NCI-H1105 (cell line): ENCODE measurements at places on chromosomes 2 and 18.

- no peak for DNase-seq
These were observed 39.5 kb downstream of the INO80C start for GRCh38 chr18:35458271-35458670.

GRCh38 chr2:230666446-230666845, 46.2 kb upstream of the CAB39 start:
- DNase-seq = no peak

DNA sequence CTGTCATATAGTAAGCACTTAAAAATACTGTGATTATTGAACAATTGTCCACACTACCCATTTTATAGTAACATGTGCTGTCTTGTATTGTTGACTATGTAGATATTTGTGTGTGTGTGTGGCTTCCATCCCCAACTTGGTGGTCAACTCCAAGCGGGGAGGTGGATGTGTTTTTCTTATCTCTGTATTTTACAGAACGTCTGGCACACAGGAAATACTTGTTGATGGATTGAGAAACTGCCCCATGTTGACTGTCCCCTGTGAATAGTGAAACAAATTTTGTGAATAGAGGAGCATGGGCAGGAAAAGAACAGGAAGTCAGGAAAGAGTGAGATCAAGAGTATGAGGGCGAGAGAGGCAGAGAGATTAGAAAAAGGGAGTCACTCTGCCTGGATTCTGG, 83.6 kb downstream of the CELF4 start:
- DNase-seq = no peak

DNA sequence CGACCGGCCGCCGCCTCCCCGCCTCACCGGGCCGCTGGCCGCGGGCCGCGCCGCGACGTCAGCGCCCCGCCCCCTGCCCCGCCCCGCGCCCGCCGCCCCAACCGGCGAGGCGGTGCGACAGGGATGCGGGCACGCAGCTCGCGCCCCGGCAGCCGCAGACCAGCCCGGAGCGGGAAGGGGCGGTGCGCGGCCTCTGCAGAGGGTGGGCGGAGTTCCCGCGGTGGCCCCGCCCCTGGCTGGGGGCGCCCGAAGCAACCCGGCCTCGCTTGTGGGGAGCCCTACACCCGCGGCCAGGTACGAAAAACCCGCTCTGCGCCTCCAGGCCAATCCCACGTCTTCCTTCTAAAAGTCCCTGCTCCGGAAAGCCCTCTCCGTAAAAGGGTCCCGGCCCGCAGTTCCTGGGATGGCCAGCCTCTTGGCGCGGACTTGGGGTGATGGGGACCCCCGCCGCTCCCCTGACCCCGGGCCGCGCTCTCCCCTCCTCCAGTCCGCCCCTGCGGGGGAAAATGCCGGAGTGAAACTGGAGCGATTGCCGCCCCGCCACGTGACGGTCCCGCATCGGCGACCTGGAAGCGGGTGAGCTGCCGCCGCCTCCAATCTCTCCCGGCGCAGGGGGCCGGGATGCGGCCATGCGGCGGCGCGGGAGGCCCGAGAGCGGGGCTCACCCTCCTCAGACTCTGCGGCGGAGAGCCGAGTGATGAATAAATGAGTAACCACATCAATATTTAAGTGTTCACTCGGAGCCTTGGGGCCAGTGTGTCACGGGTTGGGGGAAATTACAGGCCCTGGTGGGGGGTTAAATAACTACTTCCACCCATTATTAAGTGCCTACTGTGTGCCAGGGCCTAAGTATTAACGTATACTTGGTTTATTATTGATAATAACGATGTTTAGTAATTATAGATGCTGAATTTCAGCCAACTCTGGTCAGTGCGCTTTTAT, at the start of gene RAB11FIP5:
TSS of gene RAB11FIP5 (minus strand) at position 36 of the 942 bp plus-strand sequence. CDS start 171 bp downstream, outside the sequence.
- peak; percentile 48 for DNase-seq

DNA sequence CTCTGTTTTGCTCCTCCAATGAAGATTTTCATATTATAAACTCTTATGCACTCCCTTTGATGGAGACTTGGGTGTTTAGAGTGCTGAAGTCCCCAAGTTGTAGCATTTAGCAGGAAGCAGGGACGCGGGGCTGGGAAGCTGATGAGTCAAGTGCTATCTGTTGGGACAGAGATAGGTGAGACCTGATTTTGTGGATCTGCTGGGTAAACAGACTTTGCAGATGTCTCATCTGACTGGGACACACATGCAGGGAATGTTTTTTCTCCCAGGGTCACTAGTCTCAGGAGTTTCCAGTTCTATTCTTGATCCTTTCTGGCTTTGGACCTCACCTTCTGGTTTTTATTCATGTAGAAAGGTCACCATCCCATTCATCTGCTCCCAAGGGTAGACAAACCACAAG, 79.7 kb upstream of the ACAA2 start:
- no peak for DNase-seq

DNA sequence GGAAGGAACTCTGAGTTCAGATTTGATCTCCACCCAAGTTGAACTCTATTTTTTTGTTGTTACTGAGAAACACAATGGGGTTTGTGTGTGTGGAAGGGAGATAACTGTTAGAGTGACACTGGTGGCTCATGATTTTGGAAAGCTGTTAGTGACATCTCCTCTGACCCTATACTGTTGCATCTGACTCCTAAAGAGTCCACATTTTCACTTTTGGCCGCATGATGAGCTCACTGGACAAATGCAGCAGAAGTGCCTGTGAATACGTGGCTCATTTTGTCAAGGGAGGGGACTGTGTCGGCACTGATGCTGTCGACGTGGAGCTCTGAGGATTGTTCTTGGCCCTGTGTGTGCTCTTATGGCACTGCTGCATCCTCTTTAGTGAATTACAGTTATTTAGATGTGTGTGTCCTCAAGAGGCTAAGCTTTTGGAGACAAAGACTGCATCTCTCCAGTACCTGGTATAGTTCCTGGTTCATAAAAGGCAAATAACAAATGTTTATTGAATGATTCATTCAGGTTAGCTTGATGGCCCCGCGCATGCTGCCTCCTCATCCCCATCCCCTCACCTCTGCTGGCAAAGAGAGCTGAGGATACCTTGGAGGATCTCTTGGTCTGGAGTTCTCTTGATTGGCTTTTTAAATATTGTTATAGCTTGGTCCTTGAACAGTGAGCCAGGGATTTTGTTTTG, 135.4 kb downstream of the PHLPP1 start:
- DNase-seq = no peak
